Suppressor macrophage (primary cell): ENCODE measurements at places on chromosomes 6 and 20.

- no peak for DNase-seq
Observed at GRCh38 chr6:43127877-43128276, 43.2 kb upstream of the SRF start.

DNA sequence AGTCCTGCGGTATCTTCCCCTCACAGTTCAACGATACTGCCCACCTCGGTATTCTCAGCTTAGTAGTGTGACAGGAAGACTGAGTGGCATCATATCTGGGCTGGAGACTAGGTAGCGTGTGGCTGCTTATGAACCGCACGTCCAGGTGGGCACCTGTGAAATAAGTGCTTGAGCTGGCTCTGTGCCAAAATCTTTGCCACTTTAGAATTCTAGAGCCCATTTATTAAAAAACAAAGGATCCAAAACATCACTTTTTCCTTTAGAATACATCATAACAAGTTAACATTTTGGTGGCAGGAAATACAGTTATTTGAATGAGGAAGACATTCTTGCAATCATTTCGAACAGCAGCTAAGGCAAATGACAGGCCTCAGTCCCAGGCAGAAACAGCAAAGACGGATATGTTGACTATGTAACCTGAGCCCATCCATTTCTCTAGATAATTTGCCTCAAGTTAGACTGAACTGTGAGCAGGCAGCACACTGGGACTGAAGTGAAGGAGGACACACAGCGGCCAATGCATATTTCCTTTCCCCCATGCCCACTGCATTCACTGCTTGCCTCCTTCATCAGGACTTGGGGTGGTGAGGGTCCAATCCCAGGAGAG lies 136.6 kb downstream of the GMDS start:
- DNase-seq, result no peak

DNA sequence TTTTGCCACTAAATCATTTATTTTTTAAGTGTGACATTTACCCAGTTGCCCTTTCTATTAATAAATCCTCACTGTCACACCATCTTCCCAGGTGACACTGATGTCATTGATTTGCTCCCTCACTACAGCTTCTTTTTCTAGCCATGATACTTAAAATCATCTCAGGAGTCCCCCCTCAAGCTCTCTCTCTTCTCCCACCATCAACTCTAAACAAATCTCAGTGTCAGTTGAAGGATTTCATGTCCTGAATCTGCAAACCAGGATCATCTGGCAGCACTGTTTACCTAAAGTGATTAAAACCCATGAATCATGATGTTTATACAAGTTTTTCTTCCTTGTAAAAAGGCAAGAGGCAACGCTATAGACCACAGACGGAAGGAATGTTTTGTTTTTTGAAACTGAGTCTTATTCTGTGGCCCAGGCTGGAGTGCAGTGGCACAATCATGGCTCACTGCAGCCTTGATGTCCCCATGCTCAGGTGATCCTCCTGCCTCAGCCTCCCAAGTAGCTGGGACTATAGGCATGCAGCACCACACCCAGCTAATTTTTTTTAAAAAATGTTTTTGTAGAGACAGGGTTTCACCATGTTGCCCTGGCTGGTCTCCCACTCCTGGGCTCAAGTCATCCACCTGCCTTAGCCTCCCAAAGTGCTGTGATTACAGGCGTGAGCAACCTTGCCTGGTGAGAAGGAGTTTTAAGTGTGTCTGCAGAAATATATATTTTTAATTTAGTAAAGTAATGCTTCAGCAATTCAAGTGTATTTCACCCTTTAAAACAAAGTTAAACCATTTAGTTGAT lies 30.1 kb upstream of the SH3BGRL2 start:
- no peak for DNase-seq

DNA sequence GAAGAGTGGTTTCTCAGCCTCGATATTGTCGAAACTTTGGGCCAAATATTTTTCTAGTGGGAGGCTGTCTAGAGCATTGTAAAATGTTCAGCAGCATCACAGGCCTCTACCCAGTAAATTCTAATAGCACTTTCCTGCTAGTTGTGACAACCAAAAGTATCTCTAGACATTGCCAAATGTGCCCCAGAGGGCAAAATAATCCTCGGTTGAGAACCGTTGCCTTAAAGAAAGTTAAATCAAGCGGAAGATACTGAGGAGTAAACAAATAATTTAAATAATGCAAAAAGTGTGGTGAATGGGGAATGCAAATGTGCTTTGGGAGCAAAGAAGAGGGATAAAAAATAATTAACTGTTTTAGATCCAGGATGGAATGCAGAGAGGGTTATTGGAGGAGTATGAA lies 106.4 kb upstream of the ASCC3 start:
- DNase-seq, result no peak

- peak; percentile 41 for DNase-seq
Observed at GRCh38 chr6:71334768-71335167, 46.2 kb downstream of the OGFRL1 start.

- no peak for DNase-seq
Observed at GRCh38 chr6:32790306-32790705, 26.5 kb downstream of the HLA-DOB start.

GRCh38 chr6:46325561-46326530 lies 155.1 kb upstream of the ENPP5 start:
- DNase-seq, result no peak

- DNase-seq, result no peak
Observed at GRCh38 chr20:50304501-50304856, 113.8 kb downstream of the CEBPB start.

DNA sequence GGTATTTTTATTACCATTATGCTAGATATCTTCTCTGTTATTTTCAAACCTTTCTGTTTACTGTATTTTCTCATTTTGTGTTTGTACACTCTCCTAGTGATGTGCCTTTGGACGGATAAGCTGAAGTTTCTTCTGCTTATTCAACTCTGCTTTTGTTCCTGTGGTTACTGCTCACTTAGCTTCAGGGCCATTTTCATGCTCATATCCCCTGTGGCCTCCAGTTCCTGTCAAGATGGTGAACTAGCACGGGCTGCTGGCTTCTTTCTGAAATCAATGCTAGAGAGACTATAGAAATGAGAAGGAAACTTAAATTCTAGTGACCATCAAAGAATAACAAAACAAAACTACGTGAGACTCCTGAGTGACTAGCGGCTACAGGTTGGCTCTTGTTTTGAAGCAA lies 6.8 kb upstream of the CST8 start:
- DNase-seq, result no peak

- no peak for DNase-seq
Observed at GRCh38 chr6:162371121-162371520, 356.4 kb downstream of the PRKN start.

DNA sequence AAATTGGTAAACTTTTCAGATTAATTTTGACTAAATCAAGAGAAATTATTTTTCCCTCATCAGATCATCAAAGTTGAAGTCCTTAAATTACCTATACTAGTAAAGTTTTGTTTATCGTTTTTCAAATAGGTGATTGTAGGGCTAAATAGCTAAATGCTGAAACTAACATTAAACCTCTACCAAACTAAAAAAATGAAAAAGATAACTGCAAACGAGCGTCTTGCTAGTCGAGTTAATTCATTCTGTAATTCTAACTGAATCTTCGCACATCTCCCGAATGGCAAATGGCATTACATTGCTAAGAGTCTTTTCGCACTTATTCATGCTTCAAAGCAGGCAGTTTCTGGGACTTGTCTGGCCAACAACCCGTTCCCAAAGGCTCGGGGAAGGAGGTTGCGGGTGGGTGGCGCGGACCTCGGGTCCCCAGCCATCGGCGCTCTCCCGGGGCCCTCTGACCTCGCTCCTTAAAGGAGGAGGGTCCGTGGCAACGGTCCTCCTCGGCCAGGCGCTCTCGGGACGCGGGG lies 43.8 kb downstream of the POPDC3 start:
- DNase-seq, result no peak

DNA sequence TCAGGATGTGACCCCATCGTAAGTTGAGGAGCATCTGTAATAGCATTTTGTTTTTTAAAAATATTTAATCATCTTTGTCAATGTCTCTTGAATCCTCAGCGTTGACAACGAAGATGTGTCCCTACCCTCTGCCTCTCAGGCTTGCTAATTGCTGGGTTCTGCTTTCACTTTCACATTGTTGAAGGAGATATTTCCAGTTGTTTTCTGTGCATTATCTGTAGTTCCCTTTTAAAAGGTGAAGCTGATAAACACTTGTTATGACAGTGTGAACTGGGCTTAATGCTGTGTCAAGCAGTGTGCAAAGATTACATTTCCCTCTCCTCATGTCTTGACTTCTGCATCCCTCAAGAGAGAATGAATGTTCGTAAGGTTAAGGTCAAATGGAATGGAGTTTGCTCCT lies 54.9 kb downstream of the CSE1L start:
- DNase-seq, result peak; percentile 15

GRCh38 chr6:168956141-168956838 lies 297.4 kb downstream of the THBS2 start:
- DNase-seq, result no peak

DNA sequence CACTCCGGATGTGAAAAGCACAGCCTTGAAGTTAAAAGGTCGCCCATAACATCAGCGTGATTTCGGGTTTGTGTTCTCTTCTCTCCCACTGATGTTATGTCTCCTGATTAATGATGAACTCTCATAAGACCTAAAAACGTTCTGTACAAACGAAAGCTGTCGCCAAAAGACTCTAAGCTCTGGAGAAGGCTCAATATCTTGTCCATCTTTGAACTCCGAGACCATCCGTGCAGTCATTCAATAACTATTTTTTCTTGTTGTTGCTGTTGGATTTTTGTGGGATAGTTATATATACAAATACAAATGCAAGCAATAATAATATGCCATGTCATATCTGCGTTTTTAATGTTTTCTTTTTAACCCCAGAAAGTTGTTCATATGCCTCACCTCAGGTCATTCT lies 291.8 kb upstream of the MARCKS start:
- no peak for DNase-seq

DNA sequence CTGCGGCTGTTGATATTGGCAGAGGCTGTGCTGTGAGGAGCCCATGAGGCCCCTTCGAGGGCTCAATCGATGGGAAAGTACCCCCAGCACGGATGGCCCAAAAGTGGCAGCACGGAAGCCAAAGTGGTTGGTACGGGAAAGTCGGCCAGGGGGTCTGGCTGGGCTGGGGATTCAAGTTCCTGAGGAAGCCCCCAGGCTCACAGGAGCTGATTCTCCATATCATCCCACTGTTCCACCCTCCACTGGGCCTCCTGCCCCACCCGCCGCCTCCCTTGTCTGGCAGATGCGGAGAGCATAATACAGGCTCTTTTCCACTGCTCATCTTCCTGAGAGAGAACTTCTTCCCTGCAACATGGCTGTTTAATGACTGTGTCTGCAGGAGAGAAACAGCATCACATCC lies 217.8 kb upstream of the CST7 start:
- DNase-seq, result no peak

- DNase-seq, result no peak
Observed at GRCh38 chr6:147395158-147395557, 113.3 kb upstream of the SAMD5 start.

GRCh38 chr6:41054511-41054910 lies 1.5 kb downstream of the APOBEC2 start:
- DNase-seq, result no peak

DNA sequence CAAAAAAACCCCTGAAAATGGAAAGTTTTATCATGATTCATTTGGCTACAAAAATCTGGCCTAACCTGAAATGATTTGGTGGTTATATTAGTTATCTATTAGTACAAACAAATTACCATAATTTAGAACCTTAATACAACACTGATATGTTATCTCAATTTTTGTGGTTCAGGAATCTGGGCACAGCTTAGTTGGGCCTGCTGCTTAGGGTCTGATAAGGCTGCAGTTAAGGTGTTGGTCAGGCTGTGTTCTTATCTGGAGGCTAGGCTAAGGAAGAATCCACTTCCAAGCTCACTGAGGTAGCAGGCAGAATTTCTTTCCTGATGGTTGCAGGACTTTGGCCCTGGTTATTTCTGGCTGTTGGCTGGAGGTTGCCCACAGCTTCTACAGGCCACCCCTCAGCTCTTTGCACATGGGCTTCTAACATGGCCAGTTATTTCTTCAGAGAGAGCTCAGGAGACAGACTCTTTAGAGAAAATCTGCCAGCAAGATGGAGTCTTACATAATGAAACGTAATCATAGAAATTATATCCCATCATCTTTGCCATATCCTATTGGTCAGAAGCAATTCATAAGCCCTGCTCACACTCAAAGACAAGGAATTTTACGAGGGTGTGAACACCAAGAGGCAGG lies 11.4 kb downstream of the TRIM38 start:
- DNase-seq, result no peak

DNA sequence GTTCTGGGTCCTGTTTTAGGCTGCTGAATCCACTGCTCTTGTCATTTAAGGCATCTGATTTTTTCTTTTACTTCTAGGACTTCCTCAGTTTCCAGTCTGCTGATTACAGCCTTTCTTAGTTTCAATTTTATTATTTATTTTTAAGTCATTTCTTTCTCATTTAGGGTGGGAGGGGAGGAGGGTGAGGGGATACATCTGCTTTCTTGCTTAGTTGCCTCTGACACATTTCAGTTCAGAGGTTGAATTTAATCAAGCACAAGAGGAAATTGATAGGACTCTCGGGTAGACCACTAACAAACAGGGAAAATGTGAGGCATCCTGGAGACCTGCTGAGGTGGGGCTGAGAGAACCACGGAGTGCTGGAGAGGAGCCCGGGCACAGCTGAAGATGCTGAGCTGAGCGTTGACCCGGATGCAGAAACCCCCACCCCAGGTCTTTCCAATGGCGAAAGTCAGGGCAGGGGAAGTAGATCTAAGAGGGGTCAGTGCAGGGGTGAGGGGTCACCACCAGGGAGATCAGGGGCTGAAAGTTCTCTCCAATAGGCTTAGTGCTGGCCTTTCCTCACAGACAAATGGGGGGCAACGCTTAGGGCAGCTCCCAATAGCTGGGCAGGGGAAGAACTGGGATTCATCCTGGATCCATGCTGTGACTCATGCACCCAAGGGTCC lies 7.6 kb upstream of the TREML2 start:
- DNase-seq, result no peak

DNA sequence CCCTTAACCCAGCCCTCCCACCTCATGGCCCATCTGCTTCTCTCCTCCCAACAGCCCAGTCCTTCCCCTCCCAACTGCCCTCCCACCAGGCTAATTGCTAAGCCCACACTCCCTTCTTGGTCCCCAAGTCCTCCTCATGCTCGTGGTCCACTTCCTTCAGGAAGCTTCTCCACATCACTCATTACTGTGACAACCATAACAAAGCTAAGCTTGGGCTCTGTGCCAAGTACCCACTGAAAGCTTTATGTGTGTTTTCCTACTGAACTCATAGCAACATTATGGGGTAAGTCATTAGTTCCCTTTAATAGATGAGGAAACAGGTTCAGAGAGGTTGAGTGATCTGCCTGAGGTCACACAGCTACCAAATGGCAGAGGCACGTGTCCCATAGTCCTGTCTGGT lies 16.2 kb downstream of the FRS3 start:
- peak; percentile 38 for DNase-seq

DNA sequence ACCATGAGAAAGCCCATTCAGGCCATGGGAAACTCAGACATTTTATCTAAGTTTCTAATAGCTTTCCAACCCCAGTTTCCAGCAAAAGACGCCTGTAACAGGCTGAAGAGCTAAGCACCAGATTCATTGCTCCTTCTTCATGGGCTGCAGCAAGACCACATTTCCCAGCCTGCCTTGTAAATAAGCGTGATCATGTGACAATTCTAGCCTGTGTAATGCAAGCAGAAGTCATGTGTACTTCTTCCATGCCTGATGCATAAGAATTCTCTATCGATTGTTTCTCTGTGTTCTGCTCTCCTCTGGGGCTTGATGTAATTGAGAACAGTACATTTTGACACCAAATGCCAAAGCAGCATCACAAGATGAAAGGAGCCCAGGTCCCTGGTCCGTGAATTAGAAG lies 6.8 kb downstream of the PCSK2 start:
- no peak for DNase-seq
